ENCODE measurements at places on chromosomes 5 and 9.

DNA sequence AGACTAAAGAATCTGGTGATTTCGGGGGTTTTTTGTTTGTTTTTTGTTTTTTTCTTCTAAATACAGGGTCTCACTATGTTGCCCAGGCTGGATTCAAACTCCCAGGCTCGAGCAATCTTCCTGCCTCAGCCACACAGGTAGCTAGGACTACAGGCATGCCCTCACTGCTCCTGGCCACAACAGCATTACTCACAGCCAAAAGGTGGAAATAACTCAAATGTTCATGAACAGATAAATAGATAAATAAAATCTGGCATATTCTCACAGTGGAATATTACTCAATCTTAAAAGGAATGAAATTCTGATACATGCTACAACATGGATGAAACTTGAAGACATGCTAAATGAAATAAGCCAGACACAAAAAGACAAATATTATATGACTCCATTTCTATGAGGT is 19.8 kb upstream of the RAD23B start:
- no peak for DNase-seq

GRCh38 chr9:134784577-134785305 is 95.9 kb upstream of the FCN2 start:
- DNase-seq: no peak

- DNase-seq: no peak
Observed at GRCh38 chr5:85293145-85293785, 908.6 kb upstream of the EDIL3 start.

- DNase-seq: no peak
Observed at GRCh38 chr5:138083702-138084101, at the start of gene WNT8A. Gene WNT8A, plus strand, starts transcription at chr5:138084033. Its CDS starts 95 bp downstream, at chr5:138084128.

GRCh38 chr5:114473541-114473940 is 111.7 kb downstream of the KCNN2 start:
- no peak for DNase-seq

- DNase-seq: no peak
Observed at GRCh38 chr9:84538879-84539278, 130.7 kb upstream of the NTRK2 start.

DNA sequence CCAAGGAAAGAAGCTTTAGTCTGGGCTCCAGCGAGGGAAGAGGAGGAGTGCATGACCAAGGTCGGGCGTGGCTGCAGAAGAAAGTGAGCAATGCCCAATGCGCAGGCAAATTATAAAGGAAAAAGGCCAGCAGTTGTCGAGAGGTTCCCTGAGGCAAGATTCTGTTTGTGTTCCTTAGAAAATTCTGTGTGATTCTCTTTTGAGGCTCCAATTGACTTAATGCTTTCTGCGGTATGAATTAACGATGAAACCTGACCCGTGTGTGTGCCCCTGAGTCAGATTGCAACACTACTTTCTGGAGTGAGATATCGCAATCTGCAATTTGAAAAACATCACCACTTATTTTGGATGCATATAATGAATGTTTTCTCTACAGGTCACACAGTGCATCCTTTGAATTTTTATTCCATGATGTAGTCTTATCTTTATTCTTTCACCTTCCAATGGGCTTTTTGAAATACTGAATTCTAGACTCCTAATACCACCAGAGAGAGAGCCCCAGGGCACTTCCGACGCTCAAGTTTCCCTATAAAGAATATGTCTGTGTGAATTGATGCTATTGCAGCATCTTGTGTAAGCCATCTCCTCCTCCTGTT is 117.9 kb upstream of the IL6ST start:
- DNase-seq: peak; percentile 85

- DNase-seq: no peak
Observed at GRCh38 chr9:37198831-37199230, 78.5 kb downstream of the ZCCHC7 start.

DNA sequence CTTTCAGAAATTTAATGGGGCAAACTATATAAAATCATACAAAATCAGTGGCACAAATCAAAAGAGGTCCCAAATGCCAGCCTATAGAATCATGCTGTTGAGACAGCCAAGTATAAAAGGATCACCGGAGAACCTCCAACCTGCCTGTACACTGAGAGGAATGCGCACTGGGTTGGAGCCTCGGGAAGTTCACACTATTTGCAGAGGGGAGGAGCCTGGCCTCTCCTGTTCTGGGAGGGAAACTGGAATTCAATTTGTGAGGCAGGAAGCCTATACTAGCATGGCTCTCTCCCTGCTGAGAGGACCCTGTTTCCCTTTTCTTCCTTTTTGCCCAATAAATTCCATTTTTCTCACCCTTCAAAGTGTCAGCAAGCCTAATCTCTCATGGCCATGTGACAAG is 406.0 kb downstream of the HINT1 start:
- DNase-seq: no peak

DNA sequence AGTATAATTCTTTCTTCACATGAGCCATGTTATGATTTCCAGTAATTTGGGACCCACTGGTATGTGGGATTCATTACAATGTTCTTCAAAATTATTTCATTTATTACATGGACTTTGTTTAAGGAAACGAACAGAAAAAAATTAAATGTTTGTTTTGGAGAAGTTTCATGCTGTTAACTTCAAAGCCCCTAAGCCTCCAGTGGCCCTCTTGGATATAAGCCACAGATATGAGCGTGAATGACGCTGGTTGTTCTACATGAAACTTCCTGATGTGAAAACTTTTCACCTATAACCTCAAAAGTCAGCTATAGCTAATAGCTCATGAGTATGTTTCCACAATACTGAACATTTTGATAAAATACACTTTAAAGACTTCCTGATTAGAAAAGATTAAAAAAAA is 334.2 kb downstream of the PDE4D start:
- DNase-seq: no peak

- no peak for DNase-seq
Observed at GRCh38 chr5:100551183-100551582, 16.0 kb downstream of the FAM174A start.

DNA sequence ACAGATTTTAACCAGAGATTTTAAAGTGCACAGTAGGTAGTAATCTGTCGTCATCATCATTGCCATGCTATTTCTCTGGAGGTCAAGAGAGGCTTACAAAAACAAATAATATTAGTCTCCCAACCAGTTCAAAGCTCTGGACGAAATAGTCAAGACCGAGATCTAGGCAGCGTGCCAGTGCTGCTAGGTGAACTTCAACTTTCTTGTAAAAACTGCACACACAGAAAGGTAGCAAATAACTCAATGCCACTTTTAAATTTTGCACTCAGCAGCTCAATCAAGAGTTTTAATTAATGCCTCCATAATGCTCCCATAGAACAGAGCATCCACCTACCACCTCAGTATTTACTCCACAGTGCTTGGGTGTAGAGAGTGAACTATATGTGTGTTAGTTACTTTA is 656.8 kb downstream of the IRX1 start:
- no peak for DNase-seq

- DNase-seq: no peak
Observed at GRCh38 chr5:9549941-9550340, 4.1 kb upstream of the SEMA5A start.

DNA sequence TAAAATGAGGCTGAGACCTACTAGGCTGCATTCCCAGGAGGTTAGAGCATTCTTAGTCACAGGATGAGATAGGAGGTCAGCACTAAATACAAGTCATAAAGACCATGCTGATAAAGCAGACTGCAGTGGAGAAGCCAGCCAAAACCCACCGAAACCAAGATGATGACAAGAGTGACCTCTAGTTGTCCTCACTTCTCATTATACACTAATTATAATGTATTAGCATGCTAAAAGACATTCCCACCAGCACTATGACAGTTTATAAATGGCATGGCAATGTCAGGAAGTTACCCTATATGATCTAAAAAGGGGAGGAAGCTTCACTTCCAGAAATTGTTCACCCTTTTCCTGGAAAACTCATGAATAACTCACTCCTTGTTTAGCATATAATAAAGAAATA is 88.6 kb downstream of the PLPPR1 start:
- no peak for DNase-seq

GRCh38 chr9:111023128-111023527 is 15.1 kb downstream of the LPAR1 start:
- DNase-seq: no peak

GRCh38 chr5:52356311-52356918 is 431.3 kb upstream of the ITGA1 start:
- DNase-seq: peak; percentile 20

DNA sequence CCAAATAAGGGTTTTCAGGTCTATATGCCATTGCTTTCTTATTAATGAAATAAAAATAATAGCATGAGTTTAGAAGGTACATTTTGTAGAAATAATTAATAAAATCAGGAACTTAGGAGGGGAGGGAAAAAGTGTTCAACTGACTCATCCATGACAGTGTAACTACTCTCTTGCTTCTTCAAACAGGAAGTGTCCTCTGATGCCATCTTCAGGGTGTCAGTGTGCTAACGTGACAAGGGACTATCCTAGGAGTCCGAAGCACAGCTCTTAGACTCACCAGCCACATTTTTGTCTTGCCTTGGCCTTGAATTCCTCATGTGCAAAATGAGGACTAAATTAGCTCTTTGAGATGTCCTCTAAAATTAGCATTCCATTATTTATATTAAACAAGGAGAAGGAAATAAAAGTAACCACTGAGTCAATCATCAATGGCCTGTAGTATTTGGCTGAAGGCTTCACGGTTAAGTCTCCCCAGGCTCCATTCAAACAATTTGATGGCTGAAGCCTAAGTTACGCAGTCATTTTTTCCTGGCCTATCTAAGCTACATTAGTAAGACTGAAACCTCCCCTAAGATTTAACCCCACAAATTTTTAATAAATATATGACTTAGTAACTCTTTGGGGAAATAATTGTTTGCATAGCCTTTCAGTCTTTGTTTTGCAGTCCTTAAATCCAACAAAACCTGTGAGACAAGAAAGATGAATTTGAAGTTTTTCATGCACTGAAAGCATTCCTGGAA is 151.1 kb downstream of the ARL15 start:
- DNase-seq: peak; percentile 11

DNA sequence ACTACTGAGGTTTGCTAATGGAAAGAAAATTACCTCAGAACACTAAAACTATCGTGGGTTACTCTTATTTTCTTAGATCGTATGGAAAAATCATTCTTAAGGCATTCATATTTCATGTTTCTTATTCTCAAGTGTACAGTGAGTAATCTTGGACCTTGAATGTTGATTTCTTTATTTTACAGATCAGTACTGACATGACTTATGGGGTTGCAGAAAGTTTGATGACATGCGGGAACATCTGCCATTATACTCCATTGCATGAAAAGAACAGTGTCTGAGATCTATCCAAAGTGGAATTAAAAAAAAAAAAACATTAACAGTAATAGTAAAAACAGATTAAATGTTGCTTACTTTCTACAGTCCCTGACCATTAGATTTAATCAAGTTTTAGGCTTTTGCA is 1290.2 kb upstream of the WWC1 start:
- no peak for DNase-seq

- DNase-seq: no peak
Observed at GRCh38 chr9:4936277-4936676, 48.8 kb upstream of the JAK2 start.

DNA sequence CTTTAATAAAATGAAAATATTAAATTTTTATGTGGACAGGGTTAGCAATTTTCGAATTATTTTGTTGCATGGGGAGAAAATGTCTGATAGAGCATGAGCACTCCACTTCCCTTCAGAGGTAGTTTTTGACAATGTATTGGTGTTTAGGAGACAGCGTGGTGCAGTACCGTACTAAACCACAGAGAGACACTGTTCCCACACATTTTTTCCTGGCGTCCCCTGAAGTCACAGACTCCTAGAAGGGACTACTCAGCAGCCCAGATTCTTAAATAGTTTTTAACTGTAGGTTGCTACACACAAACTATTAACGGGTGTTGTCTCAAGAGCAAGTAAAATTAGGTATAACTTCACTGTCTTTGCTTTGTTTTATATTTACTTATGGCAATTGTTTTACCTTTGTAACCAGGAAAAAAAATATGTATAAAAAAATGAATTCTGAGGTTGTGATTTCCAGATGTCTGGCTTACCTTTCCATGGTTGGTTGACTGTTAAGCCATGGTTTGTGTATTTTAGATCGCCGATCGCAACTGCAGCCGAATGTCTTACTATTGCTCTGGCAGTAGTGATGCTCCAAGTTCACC is 171.2 kb downstream of the DOCK8 start:
- DNase-seq: peak; percentile 46

DNA sequence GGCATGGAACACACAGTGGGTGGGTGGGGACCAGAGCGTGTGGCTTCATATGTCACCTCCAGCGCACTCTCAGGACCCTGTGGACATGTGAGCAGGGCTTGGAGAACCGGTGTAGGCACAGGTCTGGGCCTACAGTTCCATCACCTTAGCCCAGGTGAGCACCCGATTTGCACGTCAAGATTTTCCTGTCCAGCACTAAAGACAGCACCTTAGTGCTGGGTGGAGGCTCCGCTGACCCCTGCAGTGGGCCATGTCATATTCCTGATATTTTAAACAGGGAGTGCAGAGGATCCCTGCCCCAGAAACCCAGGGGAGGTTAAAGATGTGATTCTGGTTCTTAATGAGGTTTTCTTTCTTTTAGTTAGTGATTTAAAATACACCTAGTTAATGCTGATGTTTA is 356.0 kb upstream of the IRX4 start:
- DNase-seq: no peak

- no peak for DNase-seq
Observed at GRCh38 chr5:176954050-176954449, 52.5 kb downstream of the UIMC1 start.

DNA sequence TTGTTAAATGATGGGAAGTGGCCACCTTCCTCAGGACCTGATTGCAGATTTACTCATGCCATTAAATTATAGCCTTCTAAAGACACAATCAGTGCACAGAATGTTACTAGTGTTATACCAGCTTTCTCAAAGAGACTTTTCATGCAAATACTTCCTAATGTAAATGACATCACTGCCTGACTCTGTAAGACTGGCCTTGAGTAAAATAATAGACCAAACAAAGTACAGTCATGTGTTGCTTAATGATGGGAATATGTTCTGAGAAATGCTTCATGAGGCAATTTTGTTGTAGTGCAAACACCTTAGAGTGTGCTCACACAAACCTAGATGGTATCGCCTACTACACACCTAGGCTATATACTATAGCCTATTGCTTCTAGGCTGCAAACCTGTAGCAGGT is 17.0 kb upstream of the C1QTNF3 start:
- no peak for DNase-seq

GRCh38 chr5:159899067-159900049 is 16.9 kb upstream of the ADRA1B start:
- no peak for DNase-seq

DNA sequence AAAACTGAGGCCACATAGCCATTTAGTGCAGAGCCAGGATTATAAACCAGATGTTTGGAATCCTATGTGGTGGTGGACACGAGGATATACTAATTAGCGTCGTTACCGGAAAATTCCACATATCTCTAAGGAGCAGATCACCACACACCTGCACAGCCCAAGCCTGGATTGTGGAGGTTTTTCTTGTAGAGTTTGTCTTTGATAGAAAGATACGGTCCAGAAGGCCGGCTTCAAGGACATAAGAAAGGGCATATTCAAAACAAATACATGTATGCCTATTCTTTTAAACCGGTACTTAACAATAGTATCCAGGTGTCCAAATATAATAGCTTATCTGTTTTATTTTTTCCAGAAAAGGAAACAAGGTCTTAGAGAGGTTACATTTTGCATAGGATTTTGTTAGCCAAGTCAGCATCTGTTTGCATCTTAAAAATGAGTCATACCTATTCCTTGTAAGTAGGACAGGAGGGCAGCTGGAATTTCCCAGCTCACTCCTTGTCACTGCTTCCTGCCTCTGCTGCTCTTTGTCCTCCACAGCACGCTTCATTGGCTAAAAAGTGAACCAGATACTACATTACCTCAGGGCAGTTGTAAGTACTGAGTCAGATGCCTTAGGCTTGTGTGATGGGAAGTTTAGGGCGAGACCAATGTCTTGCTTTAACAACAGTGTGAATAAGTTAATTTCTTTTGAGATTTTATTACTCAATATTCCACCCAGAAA is 3.6 kb downstream of the TMC1 start:
- DNase-seq: peak; percentile 19

- DNase-seq: no peak
Observed at GRCh38 chr5:83199126-83199525, 121.8 kb downstream of the XRCC4 start.
